ENCODE measurements at places on chromosomes 5 and 9.

GRCh38 chr9:118567861-118568260, 801.4 kb downstream of the BRINP1 start:
- DNase-seq, result no peak

- DNase-seq, result no peak
Measured at GRCh38 chr5:32163053-32163452, 11.1 kb downstream of the GOLPH3 start.

- no peak for DNase-seq
Measured at GRCh38 chr5:73906277-73906676, 280.3 kb downstream of the ARHGEF28 start.

GRCh38 chr5:174945853-174946252, 221.5 kb downstream of the MSX2 start:
- peak; percentile 58 for DNase-seq

GRCh38 chr9:90446200-90446948, 196.2 kb downstream of the DIRAS2 start:
- no peak for DNase-seq

GRCh38 chr5:171681677-171682076, 103.9 kb upstream of the SMIM23 start:
- no peak for DNase-seq
